Omental fat pad (tissue), 4 donors: ENCODE measurements at places on chromosomes 7 and 10. TPM values are rescaled to one million over a fixed set of nuclear protein-coding genes. Genes with fewer than 3 reads are reported as not detected.
A peak's percentile ranks its signal among the peaks of the same experiment; 100 is the strongest.

Gene CRYGN
- total RNA-seq: 1.0 TPM

Gene KCNIP2
- 90.5 TPM for total RNA-seq

Gene SORBS1
- total RNA-seq: 1,051 TPM

Gene NYAP1
- 0.63 TPM for total RNA-seq

DNA sequence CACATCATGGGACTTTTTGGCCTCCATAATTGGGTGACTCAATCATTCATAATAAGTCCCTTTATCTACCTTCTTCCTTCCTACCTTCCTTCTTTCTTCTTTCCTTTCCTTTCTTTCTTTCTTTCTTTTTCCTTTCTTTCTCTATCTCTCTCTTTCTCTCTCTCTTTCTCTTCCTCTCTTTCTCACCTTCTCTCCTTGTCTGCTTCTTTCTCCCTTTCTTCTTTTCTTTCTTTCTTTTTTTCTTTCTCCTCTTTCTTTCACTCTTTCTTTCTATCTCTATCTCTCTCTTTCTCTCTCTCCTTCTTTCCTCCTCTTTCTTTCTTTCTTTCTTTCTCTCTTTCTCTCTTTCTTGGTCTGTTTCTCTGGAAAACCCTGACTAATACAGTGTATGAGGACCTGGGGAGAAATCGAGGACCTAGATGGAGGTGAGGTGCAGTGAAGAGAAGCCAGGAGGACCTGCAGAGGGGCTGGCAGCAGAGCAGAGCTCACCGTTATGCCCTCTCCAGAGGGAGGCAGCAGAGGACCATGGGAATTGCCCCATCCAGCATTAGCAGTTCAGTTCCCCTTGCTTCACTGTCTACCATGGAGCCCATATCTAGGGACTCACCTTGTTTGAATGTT is 52.7 kb upstream of the BTRC start:
- DNase-seq: no peak

DNA sequence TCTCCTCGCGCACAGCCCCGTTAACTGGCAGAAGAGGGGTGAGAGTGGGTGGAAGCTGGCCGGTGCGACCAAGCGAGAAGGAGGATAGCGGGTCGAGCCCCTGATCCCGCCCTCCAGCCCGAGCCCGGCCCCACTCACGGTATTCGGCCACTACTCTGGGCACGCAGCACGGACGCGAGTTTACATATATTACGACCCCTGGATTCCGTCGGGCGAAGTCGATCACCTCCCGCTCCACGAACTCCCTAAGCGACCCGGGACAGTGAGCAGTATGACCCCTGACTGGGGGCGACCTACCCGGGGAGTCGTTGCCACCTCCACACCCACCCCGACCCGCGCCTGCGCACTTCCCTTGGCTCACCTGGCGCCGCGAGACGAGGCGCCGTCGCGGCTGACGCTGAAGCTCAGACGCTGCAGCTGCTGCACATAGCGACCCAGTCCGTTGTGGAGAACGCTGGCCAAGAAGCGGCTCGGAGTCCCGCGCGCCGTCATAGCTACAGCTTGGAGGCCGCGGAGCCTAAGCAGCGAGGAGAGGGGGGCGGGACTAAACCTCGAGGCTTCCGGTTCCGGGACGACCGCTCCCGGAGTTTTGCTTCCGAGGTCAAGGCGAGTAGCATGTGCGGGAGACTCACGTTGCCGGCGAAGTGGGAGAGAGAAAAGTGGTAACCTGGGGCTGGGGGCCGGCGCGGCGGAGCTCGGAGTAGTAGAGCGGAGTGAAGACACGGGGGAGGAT is at the start of the genes MRPL43 and TWNK:
Gene MRPL43 (minus strand): TSS at position 546 of the 733 bp plus-strand sequence. CDS start 54 bp downstream, at position 492.
Gene TWNK (plus strand): TSS at position 592 of the 733 bp plus-strand sequence. CDS start 668 bp downstream, outside the sequence.
- peak; percentile 78 for DNase-seq

GRCh38 chr10:131775433-131775832 is 125.4 kb upstream of the PPP2R2D start:
- DNase-seq: no peak

- DNase-seq: no peak
These were observed 70.5 kb upstream of the FGL2 start for GRCh38 chr7:77270094-77270480.

GRCh38 chr10:17644485-17644943 is 563 bp downstream of the STAM start:
- DNase-seq: no peak

DNA sequence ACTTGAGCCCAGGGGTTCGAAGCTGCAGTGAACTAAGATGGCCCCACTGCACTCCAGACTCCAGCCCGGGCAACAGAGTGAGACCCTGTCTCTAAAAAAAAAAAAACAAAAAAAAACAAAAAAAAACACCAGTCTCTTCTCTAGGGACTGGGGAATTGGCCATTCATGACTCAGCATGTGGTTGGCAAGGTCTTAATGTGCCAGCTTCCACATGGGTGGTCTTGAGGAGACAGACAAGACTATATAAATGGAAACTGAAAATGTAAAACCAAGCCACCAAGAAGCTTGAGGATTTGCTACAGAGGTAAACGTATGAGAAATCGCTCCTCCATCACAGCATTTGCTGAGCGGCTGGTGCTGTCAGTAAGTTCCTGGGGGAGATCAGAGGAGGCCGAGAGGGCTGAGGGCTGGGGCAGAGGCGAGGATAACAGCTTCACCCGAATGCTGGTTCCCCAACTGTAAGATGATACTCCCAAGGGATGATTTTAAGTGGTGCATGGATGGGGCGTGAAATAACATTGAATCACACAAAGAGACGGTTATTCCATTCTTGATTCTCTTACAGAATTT is 128.7 kb downstream of the C10orf105 start:
- DNase-seq: no peak

DNA sequence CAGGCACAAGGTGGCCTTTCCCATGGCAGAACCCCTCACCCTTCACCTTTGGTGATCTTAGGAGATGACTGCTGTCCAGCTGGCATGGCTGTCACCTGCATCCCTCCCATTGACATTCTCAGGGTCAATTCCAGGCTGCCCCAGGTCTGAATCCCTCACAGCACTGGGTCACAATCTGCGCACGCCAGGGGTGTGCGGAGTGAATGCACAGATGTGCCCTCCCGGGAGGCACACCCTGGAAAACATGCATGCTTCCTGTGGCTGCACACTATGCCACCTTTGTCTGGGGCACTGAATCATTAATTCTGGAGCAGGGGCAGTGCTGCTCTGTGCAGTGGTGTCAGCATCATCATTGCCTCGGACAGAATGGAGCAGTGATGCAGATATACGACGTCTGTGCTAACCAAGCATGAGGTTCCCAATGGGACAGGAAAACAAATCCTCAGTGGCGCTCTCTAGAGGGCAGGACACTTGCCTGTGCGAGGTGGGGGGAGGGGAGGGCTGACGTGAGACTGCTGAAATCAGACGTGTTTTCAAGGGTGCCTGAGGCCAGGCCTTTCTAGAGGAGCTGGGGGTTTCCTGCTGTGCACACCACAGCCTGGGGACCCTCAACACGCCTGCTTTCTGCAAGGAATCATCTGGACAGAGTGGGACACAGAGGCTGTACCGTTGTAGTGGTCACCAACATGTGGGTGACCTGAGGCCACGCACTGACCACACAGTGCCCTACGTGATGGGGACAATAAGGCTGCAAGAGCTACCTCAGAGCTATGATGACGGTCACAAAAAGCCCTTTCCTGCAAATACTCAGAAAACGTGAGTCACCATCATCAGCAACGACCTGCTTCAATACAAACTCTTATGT is 77.9 kb downstream of the HIPK2 start:
- DNase-seq: no peak

DNA sequence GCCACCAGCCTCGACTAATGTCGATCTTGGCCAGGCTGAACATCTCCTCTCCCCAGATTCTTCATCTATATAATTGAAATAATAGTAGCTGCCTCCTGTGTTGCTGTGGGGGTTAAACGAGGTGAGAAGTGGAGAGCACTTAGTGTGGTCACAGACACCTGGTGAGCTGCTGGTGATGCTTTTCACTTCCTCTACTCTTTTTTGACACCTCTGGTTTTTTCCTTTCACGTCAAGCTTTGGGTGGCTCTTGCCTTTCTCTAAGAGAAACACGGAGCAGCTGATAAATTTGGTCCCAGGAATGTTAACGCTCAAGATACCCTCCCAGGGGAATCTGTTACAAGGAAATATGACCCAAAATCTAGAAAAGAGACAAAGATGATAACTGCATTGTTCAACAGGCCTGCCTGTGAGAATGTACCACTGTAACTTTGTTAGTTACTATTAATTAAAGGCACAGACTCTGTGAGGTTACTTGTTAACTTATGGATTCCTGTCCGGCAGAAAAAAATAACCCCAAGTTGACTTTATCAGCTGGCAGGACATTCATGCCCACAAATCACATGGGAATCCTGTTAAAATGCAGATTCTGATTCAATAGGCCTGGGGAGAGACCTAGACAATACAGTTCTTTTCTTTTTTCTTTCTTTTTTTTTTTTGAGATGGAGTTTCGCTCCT is 9.5 kb upstream of the NPFFR1 start:
- DNase-seq: no peak

- no peak for DNase-seq
These were observed 355.1 kb downstream of the GALNT17 start for GRCh38 chr7:71486856-71487628.

- DNase-seq: no peak
These were observed 104.9 kb upstream of the FAM180A start for GRCh38 chr7:135853499-135853898.

DNA sequence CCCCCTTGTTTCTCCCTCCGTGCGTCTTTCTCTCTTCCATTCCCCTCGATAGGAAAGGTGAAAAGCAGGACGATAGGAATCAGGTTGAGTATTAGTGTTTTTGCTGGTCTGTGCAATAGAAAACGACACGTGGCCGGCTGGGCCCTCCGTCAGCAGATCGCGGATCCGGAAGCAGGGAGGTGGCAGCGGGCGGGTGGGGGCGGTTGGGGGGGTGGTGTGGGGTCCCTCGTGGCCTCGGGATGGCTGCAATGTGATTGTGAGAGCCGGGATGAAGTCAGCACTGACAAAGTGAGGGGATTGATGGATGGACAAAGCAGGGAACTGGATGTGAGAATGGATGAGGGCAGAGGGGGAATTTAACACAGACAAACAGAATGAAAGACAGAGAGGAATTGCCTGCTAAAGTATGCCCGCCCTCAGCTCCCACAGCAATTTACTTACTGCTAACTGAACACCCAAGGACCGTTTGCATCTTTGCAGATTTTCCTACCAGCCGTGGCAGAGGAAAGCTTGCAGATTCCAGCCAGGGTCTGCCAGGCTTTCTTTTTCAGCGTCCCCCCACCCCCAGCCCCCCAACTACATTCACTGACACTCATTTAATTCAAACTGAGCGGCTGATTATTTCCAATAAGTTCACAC is 280.9 kb downstream of the LRMDA start:
- no peak for DNase-seq
